ENCODE measurements at places on chromosomes 13 and 19.

GRCh38 chr13:68692049-68692448 is 1415.6 kb upstream of the ATXN8OS start:
- DNase-seq: no peak

DNA sequence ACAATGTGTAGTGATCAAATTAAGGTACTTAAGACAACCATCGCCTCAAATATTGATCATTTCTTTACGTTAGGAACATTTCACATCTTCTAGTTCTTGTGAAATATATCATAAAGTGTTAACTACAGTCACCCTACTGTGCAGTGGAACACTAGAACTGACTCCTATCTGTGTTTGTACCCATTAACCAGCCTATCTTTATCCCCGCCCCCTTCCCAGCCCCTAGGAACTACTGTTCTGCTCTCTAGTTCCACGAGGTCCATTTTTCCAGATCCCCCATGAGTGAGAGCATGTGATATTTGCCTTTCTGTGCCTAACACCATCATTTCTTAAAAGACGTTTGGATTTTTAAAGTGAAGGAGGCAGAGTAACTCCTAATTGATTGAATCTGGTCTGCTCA is 24.4 kb upstream of the GGACT start:
- DNase-seq: no peak

DNA sequence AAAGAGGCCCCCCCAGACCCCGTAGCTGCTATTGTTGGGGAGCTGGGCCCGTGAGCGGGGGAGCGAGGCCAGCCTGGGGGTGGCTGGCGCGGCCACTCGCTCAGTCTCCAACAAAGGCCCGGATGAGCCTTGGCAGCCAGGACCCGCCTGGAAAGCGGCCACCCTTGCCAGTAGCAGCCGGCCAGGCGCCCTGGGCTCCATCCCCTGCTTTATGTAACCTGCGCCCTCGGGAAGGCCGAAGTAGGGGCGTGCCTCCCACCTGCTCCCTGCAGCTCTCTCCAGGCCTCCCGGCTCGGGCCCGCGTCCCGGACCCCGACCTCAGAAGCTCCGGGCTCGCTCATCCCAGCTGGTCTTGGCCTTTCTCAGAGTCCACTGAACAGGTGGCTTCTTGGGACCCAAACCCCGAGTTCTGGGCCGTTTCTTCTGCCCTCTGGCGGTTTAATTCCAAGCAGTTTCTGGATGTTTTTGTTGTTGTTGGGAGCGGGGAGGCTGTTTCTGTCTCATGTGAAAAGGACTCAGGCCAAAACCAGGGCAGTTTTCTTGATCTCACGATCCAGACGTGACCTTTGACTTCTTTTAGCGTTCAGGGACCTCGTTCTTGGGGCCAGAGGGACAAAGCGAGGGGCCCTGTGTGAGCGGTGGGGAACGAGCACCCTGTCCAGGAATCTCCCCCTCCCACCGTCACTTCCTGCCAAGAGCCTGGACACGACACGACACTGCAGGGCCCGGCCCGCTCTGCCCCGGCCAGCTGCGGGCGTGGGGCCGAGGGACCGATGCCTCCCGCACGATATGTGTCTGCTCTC is 1.2 kb downstream of the CDC34 start:
- peak; percentile 77 for DNase-seq

DNA sequence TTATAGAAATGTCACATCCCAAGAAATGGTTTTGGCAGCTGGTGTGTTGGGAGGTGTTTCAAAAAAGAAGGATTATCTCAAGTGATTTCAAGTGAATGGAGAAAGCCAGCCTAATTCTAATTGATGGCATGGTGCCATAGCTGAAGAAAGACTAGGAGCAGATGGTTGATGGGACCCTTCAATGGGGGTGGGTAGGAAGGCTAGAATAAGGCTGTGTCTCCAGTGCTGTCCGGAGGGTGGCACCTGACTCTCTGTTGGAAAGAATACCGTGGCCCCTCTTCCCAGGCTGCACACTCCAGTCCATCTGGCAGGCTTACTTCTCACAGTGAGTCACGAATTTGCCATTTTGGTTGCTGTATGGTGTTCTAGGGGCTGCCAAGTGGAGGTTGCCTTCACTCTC is 51.0 kb upstream of the GPR12 start:
- peak; percentile 98 for DNase-seq

GRCh38 chr13:98475522-98475921 is 101.4 kb downstream of the STK24 start:
- no peak for DNase-seq

DNA sequence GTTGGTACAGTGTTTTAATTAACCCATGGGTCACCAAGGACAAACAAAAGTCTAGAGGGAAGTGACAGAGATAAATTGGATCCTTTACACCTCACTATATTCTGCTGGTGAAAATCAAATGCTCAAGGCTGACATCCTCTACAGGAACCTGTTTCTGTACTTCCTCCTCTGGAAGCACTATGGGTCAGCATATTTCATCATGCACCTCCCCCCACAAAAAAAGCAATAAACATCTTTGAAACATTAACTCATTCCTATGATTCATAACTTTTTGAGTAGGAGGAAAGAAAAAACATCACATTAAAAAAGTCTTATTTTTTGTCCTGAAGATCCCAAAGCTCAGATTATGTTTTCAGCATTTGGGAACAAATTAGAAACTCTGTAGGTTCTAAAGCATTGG is 588.3 kb upstream of the SGCG start:
- no peak for DNase-seq

DNA sequence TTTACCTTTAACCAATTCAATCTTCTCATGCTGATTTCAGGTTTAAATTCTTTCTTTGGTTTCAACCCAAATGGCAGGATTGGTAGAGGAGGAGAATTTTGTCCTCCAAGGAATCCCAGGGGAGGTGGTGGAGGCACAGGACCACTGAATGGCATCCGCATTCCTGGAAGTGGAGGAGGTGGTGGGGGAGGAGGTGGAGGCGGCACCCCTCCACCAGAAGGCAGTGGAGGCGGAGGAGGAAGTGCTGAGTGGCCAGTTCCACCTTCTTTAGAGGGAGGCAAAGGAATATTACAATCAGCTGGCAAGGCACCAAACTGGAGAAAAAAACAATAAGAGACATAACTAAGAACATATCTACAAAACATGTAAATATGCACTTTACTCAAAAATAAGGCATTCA is 192.9 kb downstream of the DIAPH3 start:
- no peak for DNase-seq

GRCh38 chr13:97944396-97945029 is 9.0 kb upstream of the IPO5 start:
- no peak for DNase-seq

GRCh38 chr19:34480971-34481841 is at the start of gene WTIP:
Gene WTIP (plus strand): TSS chr19:34481758. CDS start chr19:34481975, 217 bp downstream.
- DNase-seq: no peak

DNA sequence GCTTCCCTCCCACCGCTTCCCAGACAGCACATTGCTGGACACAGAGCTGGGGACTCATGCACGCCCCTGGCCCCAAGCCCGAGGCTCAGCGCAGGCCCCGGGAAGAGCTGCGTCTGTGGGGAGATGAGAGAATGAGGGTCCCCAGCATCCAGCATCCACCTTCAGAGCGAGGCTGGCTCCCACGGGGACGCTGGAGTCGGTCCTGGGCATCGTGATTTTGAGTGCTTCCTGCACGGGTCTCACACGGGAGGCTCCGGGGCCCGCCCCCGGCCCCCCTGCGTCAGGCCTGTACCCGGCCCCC is 4.7 kb downstream of the NCLN start:
- DNase-seq: no peak

- DNase-seq: no peak
Observed at GRCh38 chr19:2097886-2098327, 1.2 kb downstream of the IZUMO4 start.

GRCh38 chr13:98343461-98343860 is 166.4 kb upstream of the RNF113B start:
- DNase-seq: no peak

DNA sequence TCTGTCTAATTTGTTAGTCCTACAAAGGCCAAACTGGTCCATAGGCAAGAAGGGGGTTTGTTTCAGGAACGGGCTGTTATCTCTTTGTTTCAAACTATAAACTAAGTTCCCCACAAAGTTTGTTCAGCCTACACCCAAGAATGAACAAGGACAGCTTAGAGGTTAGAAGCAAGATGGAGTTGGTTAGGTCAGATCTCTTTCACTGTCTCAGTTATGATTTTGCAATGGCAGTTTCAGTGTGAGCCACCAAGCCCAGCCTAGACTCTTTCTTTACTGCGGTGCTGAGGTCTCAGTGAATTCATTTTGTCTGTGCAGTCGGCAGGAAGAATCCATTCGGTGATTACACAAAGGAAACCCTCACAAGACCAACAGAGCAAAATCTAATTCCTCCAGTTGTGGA is 56.6 kb upstream of the ABCC4 start:
- DNase-seq: no peak

- no peak for DNase-seq
Observed at GRCh38 chr19:13066226-13066625, 36.4 kb downstream of the LYL1 start.

- DNase-seq: no peak
Observed at GRCh38 chr19:3080286-3080685, 13.9 kb upstream of the GNA11 start.

GRCh38 chr13:36910545-36910944 is 9.5 kb downstream of the SMAD9 start:
- no peak for DNase-seq

DNA sequence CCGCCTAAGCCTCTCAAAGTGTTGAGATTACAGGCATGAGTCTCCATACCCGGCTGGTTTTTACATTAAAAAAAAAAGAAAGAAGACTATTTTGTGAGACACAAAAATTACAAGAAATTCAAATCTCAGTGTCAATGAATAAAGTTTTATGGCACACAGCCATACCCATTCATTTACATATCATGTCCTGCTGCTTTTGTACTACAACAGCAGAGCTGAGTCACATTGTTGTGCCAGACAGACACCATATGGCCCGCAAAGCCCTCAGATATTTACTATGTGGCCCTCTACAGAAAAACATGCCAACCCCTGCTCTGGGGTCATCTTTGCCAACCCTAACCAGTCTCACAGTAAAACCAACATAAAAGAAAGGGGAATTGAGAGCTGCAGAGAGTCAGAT is 5.3 kb downstream of the SMIM7 start:
- peak; percentile 40 for DNase-seq

DNA sequence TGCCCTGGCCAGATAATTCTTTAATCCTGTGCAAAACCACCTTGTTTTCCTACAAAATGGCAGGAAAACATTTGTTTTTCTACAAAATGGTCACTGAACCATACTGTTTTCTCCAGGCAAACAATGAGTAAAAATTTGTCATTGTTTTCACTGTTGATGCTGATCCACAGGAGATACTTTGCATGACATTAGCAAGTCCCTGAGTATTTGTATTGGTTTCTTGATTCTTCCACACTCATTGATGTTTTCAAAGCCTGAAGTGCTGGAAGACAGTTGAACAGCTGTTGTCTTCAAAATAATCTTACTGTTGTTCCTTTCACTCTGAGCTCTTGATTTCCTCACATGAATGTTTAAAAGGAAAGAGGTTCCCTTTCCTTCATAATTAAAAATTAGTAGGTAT is 123.1 kb upstream of the HTR2A start:
- DNase-seq: no peak

- DNase-seq: no peak
Observed at GRCh38 chr19:30222428-30222873, 149.7 kb upstream of the ZNF536 start.

DNA sequence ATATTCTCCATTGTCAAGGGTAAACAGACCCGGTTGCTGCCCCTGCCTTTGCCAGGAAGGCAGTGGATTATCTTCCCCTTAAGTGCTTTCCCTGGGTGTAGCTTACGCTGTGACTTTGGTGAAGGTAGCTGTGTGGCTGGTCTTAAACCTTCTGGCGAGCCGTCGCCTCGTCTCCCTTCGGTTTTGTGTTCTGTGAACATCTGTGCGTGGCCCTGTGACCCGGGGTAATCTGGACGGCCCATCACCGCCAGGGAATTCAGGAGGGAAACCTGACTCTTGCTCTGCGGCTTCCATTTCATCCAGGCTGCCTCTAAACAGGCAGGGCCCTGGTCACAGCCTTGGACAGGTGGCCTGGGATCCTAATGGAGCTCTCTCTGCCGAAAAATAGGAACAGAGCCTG is 78.7 kb downstream of the SHISA2 start:
- DNase-seq: no peak

GRCh38 chr13:61275736-61276135 is 139.9 kb downstream of the PCDH20 start:
- no peak for DNase-seq

DNA sequence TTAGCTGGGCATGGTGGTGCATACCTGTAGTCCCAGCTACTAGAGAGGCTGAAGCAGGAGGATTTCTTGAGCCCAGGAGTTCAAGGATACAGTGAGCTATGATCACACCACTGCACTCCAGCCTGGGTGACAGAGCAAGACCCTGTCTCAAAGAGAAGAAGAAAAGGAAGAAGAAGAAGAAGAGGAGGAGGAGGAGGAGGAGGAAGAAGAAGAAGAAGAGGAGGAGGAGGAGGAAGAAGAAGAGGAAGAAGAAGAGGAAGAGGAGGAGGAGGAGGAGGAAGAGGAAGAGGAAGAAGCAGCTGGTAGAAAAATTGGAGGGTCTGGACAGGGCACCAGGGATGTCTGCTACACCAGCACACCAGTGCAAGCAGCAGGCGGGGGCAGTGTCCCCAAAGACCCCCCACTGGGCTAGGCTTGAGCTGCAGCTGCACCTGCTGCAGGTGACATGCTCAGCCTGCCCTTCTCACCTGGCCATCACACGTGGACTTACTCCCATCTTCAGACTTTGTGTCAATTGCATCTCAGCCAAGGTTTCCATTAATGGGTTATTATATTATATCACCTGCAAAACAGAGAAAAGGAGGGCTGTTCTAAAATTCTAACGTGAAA is 180.9 kb upstream of the ZNF507 start:
- DNase-seq: no peak

DNA sequence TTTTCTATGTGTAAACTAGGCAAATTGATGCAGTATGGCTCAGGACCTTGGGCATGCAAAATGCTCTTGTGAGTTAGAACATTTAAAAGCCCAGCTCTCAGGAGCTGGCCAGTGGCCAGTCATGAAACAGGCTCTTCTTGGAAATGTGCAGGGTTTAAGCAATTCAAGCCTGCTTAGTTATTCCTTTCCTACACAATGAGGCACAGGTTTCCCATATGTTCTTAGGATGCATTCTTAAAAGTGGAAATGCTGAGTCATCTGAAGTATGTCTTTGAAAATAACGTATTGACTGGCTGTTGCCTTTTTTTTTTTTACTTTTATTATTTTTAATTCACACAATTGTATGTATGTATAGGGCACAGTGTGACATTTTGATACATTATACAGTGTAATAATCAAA is 300.7 kb downstream of the SLC7A1 start:
- DNase-seq: no peak

DNA sequence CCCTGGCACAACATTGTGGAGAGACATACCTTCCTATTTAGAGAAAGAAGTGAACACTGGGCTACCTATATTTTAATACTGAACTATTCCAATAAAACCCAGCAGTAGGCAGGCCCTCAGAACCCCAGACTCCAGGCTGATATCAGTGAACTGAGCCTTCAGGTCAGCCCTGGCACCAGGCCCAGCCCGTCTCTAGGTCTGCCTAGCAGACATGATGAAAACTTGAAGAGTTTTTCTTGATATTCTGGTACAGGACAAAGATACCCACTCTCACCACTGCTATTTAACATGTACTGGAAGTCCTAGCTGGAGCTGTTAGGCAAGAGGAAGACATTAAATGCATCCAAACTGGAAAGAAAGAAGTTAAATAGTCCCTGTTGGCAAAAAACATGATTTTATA is 396.6 kb upstream of the SPRY2 start:
- DNase-seq: no peak

GRCh38 chr13:40074338-40074737 is 418.9 kb downstream of the COG6 start:
- no peak for DNase-seq

- no peak for DNase-seq
Observed at GRCh38 chr19:7642295-7643030, 5.6 kb downstream of the STXBP2 start.

GRCh38 chr13:108227651-108228272 is 9.6 kb downstream of the ABHD13 start:
- peak; percentile 0 for DNase-seq

Data from NCI-H446 (cell line).